ENCODE measurements at places on chromosomes 1 and 21.

- DNase-seq, result no peak
Observed at GRCh38 chr1:97745912-97746311, 174.9 kb downstream of the DPYD start.

DNA sequence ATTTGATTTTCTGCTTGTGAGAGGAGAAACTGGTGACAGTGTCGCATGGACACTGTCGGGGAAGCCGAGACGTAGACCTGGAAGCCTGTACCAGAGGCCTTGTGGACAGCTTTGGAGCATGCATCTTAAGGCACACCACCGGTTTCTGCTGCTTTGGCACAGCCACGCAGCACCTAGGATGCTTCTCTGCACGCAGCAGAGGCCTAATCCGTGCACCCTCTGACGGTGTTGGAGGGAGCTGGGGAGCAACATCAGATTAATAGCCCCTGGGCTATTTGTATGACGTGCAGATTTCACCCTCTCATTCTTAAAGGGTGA lies 30.3 kb downstream of the TEX35 start:
- DNase-seq, result no peak

DNA sequence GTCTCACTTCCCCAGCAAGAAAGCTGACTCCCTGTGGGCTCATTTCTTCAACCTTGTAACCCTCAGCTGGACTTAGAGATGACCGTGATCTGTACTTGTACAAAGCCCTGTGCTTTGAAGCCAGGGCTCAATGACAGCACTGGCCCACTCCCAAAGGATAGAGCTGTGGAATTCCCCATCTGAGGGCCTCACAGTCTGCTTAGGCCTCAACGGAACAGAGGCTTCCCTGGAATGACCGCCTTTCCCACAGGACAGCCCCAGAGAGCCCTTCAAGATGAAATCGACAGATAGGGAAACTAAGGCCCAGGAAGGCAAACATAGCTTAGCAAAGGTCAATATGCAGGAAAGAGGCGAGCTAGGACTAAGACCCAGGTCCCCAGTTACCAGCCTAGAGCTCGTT lies 11.5 kb downstream of the SLC9A1 start:
- DNase-seq, result no peak

DNA sequence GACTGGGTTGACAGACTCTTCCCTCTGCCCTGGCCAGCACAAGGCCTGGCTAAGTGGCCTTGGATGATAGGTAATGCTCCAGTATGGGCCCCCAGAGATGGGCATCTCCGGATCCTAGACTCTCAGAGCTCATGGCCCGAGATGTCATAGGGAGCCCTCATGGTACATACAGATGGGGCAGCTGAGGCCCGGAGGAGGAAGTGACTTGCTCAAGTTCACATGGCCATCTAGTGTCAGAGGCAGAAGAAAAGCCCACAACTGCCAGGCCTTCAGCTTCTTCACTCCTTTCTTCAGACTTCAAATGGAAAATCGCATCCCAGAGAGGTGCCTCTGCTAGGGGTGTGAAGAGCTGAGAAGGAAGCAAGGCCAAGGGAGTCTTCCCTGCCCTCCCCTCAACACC lies 46.8 kb upstream of the SYNC start:
- no peak for DNase-seq

DNA sequence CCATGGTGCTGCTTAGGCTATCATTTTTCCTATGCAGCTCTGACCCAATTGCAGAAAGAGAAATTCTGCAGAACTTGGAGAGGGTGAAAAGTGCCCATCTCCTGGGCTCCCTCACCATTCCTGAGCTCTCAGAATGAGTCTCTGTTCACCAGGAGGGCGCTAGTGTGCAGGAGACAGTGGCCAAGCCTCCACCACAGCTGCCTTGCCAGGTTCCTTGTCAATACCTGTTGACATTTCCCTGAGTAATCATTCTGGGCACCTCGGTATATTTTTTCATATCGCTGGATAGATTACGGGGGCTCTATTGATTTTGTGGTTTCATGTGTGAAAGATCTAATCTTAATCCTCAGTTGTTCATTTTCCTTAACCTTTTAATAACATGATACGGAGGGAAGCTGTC lies 13.0 kb upstream of the C8B start:
- no peak for DNase-seq

DNA sequence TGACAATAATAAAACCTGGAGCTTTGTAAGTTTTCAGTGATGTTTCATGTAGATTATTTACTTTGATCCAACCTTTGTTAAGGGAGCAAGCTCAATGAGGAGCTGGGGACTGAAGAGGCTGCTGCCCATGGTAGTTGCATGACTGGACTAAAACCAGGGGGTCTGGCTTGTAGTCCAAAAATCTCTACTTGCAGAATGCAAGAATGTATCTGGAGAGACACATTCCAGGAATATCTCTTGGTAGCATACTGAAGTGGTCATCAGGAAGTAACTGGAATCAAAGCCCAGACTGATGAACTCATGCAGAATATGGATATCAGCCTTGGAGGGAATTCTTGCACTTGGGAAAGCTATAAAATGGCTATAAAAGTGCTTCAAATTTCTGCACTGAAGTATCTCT lies 5.8 kb upstream of the KIAA0040 start:
- no peak for DNase-seq

- DNase-seq, result no peak
Observed at GRCh38 chr1:6898974-6899539, 113.8 kb downstream of the CAMTA1 start.

DNA sequence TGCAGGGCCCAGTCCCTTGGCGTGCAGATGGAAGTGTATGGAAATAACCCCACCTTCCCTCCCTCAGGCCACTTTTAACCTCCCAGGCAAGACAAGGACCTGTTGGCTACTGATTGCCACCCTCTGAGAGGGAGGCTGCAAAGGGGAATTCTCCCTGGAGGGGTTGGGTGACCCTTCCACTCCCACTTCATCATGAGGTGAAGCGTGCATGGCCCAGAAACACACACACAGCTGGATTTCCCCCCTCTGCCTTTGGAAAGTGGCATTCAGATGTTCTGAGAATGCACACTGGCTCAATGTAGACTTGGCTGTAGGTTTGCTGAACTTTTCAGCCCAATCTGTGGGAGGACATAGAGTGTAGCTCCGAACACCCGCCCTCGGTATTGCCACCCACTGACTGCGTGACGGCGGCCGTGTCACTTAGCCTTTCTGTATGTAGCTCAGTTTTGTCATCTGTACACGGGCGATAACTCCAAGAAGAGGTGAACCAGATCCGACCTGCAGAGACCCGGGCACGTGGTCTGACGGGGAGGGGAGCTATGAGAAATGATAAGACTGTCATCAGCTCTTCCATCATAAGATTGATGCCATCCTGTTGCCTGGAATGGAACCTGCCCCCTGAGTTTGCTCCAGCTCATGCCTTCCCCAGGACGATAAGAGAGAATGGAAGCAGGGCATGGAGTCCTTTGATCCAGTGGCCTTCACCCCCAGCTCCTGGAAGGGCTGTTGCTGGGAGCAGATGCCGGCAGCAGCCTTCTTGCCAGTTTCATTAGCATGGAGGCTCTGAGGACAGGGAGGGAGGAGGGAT lies 19.3 kb downstream of the MIIP start:
- DNase-seq, result no peak

DNA sequence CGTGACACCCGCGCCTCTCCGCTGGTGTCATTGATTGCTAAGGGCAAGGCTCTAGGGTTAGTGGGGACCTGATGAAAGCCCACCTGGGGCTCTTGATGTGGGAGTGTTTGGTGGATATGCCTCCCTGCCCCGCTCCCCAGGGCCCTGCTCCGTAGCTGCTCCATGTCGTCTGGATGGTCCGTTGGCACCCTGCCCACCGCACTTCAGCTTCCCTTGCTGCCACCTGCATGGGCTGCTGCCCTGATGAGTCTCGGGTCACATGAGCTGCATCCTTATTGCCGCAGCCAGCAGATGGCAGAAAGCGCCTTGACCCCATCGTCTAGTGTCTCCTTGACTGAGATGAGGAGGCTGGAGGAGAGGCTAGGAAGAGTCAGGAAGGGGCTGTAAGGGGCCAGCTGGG lies 439.4 kb downstream of the CAMTA1 start:
- DNase-seq, result no peak

DNA sequence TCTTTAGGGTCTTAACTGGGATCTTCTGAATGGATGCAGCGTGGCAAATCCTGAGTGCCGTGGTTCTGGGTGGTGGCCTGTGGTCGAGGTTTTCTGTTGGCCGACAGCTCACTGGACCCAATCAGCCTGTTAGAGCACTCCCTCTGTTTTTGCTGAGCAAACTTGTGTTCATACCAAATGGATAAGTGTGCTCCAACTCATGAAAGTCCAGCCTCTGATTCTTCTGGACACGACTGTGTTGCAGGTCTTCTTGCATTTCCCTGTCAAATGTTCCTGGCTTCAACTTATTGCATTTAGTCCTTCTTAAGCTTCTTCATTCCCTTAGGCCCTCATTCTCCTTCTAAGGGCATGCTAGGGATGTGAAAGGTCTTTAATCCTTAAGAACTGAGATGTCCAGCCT lies 63.7 kb downstream of the AJAP1 start:
- no peak for DNase-seq

DNA sequence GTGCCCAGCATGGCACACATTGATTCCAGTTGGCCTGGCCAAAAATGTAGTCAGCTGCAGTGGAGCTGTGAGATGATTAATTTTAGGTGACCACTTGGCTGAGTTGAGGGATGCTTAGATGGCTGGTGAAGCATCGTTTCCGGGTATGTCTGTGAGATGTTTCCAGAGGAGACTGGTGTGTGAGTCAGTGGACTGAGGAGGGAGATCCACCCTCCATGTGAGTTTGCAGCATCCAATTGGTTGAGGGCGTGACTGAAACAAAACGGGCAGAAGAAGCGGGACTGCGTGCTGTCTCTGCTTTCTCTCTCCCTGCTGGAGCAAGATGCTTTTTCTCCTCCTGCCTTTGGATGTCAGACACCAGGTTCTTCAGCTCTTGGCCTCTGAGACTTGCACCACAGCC lies 68.2 kb upstream of the DSCAM start:
- DNase-seq, result no peak

DNA sequence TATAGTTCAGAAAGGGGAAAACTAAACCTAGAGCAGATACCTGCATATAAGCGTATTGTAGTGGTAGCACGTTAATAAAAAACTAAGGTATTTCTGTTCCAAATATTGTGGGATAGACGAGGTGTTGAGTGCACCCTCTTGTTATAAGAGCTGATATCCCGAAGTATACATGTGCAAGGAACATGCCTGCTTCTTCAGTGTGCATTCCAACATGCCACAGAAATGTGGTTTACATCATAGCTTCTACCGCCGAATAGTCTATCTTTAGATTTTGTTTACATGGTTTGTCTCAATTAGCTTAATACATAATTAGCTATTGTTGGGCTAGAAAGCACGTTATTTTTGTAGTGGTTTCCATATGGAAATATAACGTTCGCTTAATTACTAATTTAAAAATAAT lies 2.2 kb downstream of the CHRM3 start:
- DNase-seq, result no peak

- DNase-seq, result no peak
Observed at GRCh38 chr1:174225499-174226204, 66.3 kb downstream of the RABGAP1L start.

DNA sequence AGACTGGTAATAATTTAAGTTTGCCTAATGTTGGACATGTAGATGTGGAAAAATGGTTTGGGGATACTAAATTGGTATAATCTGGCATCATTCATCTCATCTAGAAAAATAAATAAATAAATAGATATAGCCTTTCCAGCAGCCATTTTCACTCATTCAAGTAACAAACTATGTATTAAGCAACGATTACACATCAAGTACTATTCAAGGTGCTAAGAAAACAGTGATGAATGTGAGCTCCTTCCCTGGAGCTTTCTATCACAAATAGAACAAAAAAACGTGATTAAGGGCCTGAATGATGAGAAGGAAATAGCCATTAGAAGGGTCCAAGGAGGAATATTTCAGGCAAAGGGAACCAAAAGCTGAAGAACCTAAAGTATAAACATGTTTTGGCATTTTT lies 37.1 kb downstream of the STIL start:
- DNase-seq, result no peak

DNA sequence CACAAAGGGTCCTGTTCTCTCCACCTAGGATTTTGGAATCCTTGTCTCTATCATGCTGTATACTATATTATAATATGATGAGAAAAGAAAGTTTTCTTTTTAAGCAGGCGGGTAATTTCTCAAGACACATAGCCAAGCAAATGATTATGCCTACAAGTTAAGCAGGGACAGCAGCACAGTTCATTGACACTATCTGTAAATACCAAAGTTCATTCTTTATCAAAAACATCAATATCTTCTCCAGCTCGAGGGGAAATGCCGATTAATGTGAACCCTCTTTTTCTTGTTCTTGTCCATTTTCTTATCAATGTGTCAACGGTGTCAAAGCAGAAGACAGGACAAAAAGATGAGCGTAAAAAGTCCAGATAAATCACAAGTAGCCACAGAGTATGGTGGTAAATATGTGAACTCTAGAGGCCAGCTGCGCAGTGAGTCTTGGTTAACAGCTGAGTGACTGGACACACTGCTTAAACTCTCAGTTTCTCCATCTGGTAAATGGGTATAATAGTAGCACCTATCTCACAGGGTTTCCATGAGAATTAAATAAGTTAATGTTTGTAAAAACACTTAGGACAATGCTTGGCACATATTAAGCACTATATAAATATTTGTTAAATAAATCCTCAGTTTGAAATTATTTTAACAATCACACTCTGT lies 30.9 kb downstream of the LPAR3 start:
- DNase-seq, result no peak

DNA sequence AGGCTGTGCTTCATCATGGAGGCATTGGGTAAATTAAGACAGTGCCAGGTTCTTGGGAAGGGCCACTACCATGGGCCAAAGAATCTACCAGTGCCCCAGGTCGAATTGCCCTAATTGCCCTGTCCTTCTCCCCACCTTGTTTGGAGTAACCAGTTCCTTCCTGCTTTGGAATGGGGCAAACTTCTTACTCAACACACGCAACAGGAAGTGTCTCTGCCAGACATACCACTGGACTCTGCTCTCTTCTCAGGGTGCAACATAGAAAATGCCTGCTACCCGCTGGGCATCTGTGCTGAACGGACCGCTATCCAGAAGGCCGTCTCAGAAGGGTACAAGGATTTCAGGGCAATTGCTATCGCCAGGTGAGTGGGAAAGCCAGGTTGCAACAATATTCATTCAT lies 15.8 kb downstream of the CDA start:
- no peak for DNase-seq

DNA sequence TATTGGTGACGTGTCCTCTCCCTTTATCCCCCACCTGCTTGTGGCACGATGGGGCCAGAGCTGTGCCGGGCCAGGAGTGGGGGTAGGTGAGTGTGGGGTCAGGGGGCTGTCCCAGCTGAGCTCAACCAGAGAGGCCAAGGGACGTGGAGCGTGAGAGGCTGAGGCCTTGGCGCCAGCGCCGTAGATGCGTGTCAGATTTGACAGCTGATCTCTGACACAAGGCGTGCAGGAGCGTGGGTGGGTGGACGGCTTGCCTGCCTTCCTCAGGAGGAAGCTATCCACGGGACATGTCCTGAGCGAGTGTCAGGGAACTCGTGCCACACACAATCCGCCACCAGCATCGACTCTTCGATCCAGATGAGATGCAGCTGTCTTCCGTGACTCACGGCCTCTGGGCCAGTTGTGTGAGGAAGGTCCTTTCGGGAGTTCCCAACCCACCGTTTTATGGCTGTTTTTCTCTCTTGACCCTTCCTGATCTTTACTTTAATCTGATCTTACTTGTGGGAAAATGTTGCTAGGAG lies 56.7 kb downstream of the SPSB1 start:
- DNase-seq, result no peak
